ENCODE measurements at places on chromosomes 2 and 18. TPM values are rescaled to one million over a fixed set of nuclear protein-coding genes. Genes with fewer than 3 reads are reported as not detected.

DNA sequence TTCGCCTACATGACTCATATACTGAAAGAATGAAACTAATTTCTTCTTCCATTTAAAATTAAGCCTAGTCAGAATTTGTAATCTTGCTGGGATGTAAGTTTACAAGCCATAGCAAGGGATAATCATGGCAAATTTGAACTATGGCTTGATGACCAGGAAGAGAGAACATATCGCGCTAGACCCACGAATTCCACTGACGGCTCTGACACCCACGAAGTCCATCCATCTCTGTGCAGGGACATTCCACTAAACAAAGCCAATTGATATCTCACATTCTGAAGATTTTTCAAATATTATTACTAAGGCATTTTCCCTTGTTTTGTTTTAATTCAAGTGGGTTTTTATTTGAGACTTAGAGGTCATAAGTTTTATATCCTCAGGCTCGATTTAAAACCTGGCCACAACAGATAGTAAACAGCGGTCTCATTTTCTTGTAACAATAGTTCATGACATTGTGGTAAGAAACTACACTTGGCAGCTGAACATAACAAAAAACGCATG lies 113.0 kb downstream of the QPCT start:
- H3K4me1 ChIP-seq, result peaks cover 56% of the 10 kb centered on the region
- no peak for DNase-seq
- H3K27ac ChIP-seq, result no peak overlapping the region
- no peaks in the 10 kb centered on the region for H3K36me3 ChIP-seq
- no peak overlapping the region for H3K4me3 ChIP-seq
- H3K27me3 ChIP-seq, result no peaks in the 10 kb centered on the region

- H3K4me1 ChIP-seq, result no peaks in the 10 kb centered on the region
- DNase-seq, result no peak
Measured at GRCh38 chr18:41744421-41745030, 210.5 kb upstream of the PIK3C3 start.

DNA sequence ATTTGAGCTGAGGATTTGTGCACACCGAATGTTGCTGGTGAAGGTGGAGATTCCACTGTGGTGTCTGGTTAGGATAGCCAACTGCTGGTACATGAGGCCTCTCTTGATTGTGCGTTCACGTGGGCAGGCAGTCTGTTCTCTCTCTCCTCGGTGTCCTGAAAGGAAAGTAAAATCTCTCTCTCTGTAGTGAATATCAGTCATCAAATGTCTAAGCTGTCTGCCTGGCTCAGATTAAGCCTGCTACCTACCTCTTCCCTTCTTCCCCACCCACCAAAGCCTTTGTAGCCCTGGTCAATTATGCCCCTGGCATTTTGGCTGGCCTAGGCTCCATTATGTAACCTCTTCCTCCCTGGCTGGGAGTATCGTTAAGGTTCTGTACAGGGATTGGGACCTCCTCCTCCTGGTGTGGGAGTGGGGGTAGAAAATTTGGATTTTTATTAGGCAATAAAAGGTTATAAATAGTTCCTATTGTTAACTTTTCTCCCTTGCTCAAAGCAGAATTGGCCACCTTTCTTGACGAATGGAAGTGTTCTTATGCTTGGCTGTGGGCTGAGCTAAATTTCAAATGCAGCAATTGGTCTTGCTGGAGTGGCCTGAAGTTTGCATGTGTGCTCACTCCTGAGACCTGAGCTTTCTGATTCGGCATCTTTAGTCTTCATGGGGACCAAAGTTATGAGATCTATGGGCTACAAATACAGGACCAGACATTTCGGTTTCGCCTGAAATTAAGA lies 148.8 kb downstream of the WDSUB1 start:
- H3K4me1 ChIP-seq, result no peaks in the 10 kb centered on the region
- DNase-seq, result no peak
- no peak overlapping the region for H3K4me3 ChIP-seq
- no peaks in the 10 kb centered on the region for H3K36me3 ChIP-seq

DNA sequence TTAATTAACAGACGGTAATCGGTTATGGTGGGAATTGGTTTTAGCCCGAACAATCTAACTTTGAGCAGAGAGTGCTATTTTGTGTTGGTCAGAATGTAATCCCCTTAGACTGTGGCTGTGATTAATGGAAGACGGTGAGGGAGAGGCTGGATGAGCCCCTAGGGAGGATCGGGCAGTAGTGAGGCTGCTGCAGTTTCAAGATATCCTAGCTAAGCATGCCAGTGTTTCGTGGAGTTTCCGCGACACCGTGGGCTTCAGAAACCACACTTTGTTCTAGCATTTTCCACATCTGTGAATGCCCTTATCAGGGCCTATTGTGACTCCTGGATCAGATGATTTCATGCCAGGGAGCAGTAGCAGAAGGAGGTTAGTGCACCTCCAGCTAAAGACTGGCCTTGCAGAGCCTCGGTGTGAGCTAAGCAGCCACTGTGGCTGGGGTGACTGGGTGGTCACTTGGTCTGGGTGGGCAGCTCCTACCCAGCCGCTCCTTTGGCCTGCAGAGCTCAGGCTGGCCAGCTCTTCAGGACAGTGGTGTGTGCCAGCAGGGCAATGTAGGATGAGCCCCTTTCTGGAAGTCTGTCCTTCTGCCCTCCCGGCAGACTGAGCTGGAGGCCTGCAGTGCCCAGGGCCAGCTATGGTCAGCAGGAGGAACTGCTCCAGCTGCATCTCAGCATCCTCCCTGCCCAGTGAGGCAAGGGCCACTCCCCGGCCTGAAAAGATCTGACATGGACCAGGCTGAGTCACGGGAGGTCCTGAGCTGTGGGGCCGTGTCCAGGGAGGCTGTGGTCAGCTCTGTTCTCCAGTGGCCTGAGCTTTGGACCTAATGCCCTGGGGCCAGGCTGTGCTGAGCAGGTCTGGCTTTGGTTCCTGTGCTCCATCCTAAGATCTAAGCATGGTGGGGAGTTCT lies 142.6 kb upstream of the GPC1 start:
- H3K27me3 ChIP-seq, result no peaks in the 10 kb centered on the region
- no peak for DNase-seq
- no peaks in the 10 kb centered on the region for H3K36me3 ChIP-seq
- H3K4me3 ChIP-seq, result no peak overlapping the region

GRCh38 chr18:35692866-35693265 lies 111.3 kb downstream of the GALNT1 start:
- no peak overlapping the region for H3K27ac ChIP-seq
- H3K4me1 ChIP-seq, result no peaks in the 10 kb centered on the region
- DNase-seq, result no peak
- H3K4me3 ChIP-seq, result no peak overlapping the region

- H3K4me1 ChIP-seq, result peaks cover 13% of the 10 kb centered on the region
- no peak overlapping the region for H3K27ac ChIP-seq
- H3K4me3 ChIP-seq, result no peak overlapping the region
Measured at GRCh38 chr2:12335995-12336394, 380.7 kb upstream of the TRIB2 start.

DNA sequence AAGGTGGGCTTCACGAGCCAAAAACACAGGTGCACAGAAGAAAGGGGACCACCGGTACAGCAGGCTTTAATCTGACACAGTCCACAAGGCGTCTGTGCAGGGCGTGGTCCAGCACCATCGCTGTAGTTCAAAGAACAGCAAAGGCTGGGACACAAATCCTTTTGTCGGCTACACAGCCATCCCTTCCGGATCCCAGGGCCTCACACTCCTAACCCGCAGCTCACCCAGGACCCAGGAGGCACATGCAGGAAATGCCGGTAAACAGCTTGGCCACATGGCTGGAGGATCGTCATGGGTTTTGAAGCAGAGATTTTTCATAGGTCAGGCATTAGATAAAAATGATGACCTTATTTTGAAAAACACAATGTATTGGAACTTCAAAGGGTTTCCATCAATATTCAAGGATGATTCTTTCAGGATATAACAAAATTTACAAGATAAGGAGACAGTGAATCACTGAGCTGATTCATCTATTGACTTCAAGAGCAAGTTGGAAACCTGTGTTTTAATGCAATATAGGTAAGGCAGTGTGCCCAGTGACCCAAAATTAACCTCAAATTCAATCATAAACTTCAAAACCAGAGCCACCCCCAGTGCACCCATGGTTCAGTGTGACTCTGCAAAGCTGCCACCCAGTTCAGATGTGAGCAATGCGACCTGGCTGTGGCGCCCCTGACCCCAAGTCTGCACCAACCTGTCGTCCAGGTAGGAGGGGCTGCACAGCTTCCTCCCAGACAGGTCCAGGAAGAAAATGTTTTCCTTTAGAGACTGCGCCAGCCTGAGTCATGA lies 74.4 kb downstream of the TMEM18 start:
- H3K4me1 ChIP-seq, result no peaks in the 10 kb centered on the region
- H3K27ac ChIP-seq, result no peak overlapping the region
- H3K4me3 ChIP-seq, result no peak overlapping the region
- DNase-seq, result no peak

DNA sequence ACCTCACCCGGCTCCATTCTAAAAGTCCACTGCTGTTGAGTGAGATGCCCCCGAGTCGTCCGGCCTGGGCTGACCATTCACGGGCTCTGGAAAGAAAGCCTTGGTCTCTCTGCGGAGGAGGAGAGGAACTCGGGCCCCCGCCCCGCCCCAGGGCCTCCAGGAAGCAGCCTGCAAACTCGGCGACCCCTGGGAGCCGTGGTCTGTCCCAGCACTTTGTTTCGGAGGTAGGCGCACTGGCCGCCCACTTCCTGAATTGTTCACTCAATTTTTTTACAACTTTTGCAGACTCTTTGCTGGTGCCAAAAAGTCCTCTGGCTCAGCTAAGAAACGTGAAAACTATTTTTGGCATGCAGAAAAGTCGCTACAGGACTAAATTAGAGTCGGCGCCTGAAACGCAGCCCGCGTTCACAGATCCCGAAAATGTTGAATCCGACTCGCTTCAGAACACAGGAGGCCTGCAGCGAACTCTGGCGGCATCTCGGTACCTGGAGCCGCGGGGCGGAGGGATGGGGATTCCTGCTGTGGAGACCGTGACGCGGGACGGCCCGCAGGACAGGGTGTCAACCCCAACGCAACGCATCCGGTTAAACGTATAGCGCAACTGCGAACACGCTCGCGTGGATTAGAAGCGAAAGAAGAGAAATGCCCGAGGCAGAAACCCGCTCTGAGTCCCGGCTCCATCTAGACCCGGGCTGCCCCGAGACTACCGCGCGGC lies 1.5 kb downstream of the PXDN start:
- no peak for DNase-seq
- H3K27ac ChIP-seq, result no peak overlapping the region
- H3K36me3 ChIP-seq, result no peaks in the 10 kb centered on the region
- H3K27me3 ChIP-seq, result peaks cover 5% of the 10 kb centered on the region
- H3K4me1 ChIP-seq, result no peaks in the 10 kb centered on the region

DNA sequence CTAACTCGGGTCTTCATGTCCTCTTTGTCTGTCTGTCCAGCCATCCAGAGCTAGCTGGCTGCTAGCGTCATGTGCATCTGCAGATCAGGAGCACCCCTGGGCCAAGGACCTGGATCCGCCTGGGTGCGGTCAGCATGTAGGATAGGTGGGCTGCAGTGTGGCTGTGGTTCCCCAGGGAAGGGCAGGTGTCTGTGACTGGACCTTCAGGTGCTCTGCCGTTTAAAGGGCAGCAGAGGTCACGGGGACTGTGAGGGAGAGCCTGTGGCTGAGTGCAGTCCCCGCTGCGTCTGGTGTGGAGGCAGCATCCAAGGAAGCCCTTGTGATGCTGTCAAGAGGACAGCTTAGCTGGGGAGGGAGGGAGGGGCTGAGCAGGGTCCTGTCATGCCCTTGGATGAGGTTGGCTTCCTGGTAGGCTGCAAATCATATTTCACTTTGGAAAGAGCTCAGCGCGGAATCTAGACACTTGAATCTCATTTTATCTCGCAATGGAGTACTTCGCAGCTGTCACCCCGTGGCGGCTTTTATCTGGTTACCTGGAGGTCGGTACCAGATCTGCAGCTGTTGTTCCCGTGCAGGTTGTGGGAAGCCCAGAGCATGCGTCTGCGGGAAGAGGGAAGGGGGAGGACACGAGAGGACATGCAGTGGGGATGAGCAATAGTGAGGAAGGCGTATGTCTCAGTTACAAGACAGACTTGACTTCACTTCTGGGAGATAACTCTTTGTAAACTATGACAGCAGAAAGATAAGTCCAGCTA lies 5.9 kb upstream of the RALB start:
- H3K27ac ChIP-seq, result no peak overlapping the region
- no peaks in the 10 kb centered on the region for H3K36me3 ChIP-seq
- peaks cover 5% of the 10 kb centered on the region for H3K4me1 ChIP-seq
- H3K27me3 ChIP-seq, result no peaks in the 10 kb centered on the region
- no peak overlapping the region for H3K4me3 ChIP-seq

DNA sequence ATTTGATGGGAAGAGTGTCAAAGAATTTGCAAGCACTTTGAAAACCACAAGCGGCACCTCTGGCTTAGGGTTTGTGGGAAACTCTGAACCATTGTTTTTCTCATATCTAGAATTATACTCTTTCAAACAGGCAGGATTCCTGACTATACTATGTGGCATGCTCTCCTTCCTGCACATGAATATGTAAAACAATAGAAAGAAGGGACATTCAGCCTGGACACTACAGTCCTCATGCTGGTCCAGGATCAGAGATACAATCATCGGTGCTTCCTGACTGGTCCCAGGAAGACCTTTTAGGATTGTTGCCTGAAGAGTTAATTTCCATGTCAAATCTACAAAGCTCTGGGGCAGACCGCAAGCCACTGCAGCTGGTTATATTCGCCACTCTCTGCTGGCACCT lies 55.7 kb upstream of the RASGRP3 start:
- no peaks in the 10 kb centered on the region for H3K4me1 ChIP-seq
- H3K4me3 ChIP-seq, result no peak overlapping the region
- H3K27ac ChIP-seq, result no peak overlapping the region
- H3K27me3 ChIP-seq, result no peaks in the 10 kb centered on the region
- H3K36me3 ChIP-seq, result no peaks in the 10 kb centered on the region
- DNase-seq, result no peak

GRCh38 chr2:7513834-7514233 lies 596.6 kb downstream of the RNF144A start:
- no peak overlapping the region for H3K27ac ChIP-seq
- H3K36me3 ChIP-seq, result no peaks in the 10 kb centered on the region
- H3K4me3 ChIP-seq, result no peak overlapping the region
- DNase-seq, result no peak
- peaks cover 15% of the 10 kb centered on the region for H3K4me1 ChIP-seq
- H3K27me3 ChIP-seq, result no peaks in the 10 kb centered on the region

GRCh38 chr2:133760376-133760775 lies 192.1 kb upstream of the NCKAP5 start:
- no peak for DNase-seq
- no peaks in the 10 kb centered on the region for H3K27me3 ChIP-seq
- H3K27ac ChIP-seq, result no peak overlapping the region
- H3K36me3 ChIP-seq, result no peaks in the 10 kb centered on the region
- no peak overlapping the region for H3K4me3 ChIP-seq
- H3K4me1 ChIP-seq, result no peaks in the 10 kb centered on the region

DNA sequence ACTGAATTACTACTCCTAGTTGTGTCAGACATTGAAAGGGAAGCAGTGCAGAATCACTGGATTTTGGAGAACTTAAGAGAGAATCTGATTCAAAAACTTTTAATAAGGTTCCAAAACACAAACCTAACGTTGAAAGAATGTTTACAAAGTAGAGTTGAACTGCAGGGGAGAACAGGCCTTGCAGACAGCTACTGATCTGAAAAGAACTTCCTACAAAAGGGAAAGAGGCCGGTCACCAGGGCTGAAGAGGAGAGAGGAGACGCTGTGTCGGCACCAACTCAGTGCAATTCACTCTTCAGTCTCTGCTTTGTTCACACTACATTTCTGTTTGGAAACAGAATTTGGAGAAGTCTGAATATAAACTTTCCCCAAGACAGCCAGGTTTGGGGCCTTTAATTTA lies 124.0 kb downstream of the GAREM1 start:
- H3K36me3 ChIP-seq, result no peaks in the 10 kb centered on the region
- H3K27me3 ChIP-seq, result no peaks in the 10 kb centered on the region
- no peak for DNase-seq
- no peak overlapping the region for H3K4me3 ChIP-seq

The VWA3B gene
- not detected for total RNA-seq

The MEMO1 gene
- total RNA-seq, result 78.6 TPM

The AFG3L2 gene
- total RNA-seq, result 75.6 TPM

The PSMA8 gene
- total RNA-seq, result 1.7 TPM

The TFCP2L1 gene
- total RNA-seq, result 0.11 TPM

Data from CD8-positive, alpha-beta memory T cell (primary cell).